Osteoblast (primary cell): ENCODE measurements at places on chromosomes 16 and 17. TPM values are rescaled to one million over a fixed set of nuclear protein-coding genes. Genes with fewer than 3 reads are reported as not detected.
A peak's percentile ranks its signal among the peaks of the same experiment; 100 is the strongest.

Gene TBC1D3K
- not detected in 2 replicates for total RNA-seq

DNA sequence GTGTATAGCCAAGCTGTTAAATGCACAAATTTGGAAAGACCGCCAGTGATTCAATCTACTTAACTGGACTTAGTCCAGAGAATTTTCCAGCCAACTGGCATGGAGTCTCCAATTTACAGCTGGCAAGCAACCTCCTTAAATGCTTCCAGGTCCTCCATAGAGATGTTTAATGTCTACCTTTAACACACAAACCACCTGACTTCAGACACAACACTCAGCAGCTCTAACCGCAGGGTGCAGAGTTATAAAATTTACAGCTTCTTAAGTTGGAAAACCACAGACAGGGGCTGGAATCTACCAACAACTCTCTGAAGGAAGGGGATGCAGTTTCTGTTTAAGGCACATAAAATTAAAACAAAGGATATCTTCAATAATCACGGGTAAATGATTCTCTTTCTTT is 106.9 kb downstream of the SYCE1L start:
- no peak for DNase-seq

DNA sequence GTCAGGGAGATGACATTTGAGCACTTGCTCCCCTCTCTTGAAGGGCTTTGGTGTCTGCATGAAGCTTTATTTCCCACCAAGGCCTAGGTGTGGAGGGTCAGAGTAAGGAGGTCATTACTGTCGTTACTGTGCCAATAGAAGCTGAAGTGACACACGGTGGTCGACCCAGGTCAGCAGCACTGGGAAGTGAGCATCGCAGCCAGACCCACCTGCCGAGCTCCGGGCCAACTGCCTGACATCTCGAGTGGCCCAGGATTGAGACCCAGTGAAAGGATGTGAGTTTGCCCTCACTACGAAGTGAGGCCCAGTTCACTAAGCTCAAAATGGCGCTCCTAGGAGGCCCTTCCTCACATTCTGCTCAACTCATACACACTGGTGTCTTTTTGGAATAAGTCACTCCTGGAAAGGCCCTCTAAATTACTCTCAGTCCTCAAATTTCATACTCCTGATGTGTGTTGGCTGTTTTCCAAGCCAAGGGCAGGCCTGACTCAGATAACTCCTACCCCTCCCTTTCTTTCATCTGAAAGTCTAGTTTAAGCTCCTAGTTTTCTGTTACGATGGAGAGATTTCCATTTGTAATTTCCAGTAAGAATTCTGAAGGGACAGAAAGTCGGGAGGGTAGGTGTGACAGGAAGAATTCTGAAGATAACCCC is 200.4 kb downstream of the LGALS9B start:
- DNase-seq, result peak; percentile 87

DNA sequence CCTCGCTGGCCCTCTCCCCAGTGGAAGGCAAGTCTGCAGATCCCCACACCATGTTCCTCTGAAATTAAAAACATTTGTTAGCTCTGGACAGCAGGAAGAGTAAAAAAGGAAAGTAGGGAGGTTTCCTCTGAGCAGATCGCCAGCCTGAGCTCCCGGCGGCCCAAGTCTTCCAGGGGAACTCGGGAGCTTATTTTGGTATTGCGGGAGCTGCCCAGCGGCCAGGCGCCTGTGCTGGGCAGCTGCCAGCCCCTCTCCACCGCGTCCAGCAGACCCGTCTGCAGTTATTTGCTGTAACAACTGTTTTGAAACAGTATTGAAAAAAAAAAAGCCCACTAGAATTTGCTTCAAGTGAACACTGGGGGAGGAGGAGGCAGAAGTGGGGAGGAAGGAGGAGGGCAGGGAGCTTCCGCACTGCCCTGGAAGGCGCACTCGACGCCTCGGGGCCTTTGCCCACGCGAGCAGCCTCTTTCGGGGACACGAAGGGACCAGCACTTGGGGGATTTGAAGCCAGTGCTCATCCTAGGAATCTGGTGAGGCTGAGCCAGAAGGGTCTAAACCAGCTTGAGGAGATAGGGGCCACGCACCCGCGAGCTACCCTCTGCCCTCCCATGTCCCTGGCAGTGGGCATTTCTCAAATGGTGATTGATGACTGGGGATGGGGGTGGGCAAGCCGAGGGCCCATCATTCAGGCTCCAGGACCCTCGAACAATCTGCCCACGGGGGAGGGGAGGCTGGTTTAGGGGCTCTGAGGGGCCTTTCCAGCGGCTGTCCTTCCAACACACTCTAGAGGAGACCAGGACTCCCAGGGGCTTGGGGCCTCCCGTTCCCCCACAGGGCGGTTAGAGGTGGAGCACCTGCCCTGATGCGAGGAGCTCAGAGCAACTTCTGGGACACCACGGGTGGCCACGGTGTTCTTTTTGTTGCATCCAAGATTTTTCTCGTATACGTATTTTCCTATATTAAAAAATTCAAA is 3.0 kb upstream of the BAHCC1 start:
- peak; percentile 98 for DNase-seq

DNA sequence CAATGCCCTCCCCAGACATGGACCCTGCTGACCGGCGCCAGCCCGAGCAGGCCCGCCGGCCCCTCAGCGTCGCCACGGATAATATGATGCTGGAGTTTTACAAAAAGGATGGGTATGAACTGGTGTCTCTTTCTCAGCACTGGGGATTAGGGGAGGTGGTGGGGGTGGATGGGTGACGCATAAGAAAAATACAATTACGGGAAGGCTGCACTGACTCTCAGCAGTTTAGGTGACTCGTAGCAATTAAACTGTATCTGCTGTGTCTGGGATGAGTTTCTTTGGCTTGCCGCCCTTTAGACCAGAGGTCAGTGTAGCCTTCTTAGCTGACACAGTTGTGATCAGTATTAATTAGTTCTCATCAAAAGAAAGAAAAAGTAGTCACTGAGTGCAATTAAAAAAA is 59.0 kb downstream of the ELAC2 start:
- peak; percentile 81 for DNase-seq

- no peak for DNase-seq
These were observed 23.3 kb upstream of the CPNE2 start for GRCh38 chr16:57069053-57069452.
